M059J (cell line): ENCODE measurements at places on chromosomes 16 and 17.

- DNase-seq = peak; percentile 88
Measured at GRCh38 chr17:49952209-49952911, 16.6 kb upstream of the DLX4 start.

GRCh38 chr16:49140618-49141017 lies 141.0 kb downstream of the CBLN1 start:
- no peak for DNase-seq

DNA sequence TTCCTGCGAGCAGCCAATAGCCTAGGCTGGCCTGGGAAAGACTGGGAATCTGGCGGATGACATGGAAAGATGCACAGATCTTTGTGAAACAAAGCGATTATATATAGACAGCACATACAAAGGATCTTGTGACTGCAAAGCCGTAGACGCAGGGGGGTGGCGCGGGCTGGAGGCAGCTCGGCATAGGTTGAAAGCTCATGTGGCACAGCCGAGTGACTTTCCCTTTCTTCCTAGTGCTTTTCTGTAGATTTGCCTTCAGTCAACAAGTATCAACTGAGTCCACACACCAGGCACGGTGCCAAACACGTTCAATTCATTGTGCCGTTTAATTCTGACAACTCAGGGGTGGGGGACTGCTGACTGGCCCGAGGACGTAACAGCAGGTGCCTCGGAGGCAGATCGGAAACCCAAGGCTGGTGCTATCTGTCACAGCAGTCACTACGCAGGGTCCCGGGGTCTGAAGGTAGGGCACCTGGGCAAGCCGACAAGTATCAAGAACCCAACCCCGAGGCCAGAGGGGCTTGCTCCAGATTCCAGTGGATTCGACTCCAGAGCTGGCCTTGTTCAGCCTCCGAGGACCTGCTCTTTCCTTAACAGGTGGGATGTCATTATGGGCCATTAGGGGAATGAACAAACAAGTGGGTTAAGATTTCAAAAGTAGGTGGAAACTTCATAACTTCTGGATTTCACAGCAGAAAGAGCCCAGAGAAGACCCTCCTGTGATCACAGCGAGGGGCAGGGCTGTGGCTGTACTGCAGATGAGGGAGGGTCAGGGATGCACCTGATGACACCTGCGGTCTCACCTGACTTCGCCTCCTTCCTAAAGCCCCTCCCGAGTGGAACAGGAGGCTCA lies 5.9 kb downstream of the PAM16 start:
- DNase-seq = no peak

DNA sequence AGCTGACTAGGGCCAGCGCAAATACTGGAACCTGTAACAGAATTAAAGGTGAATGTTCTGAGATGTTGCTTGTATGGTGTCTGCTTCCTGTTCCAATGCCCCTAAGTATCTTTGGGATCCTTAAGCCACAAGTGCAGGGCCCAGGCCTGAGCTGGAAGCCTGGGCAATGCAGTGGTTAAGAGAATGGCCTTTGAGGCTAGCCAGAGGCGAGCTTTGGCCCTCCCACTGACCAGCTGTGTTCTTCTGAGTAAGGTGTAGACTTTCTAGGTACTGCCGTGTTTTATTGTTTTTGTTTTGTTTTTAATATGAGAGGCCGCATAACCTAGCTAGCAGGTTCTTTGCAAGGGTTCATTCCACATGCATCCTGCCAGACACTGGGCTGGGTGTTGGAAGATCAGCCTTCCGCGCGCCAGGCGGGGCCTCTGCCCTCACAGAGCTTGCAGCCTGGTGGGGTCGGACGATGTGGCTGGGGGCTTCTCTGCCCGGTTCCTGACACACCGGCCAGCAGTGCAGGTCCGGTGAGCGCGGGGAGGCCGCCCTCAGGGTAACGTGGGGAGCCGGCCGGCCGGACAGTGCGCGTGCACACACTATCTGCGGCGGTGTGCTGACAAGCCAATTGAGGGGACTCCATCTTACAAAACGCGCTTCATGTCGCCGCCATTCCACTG lies 551 bp upstream of the MLX start:
- no peak for DNase-seq

GRCh38 chr16:73233846-73234424 lies 186.0 kb upstream of the ZFHX3 start:
- no peak for DNase-seq

GRCh38 chr17:58970609-58971450 lies 135.8 kb downstream of the TRIM37 start:
- DNase-seq = peak; percentile 51

- no peak for DNase-seq
Measured at GRCh38 chr17:1796800-1797199, 32.9 kb downstream of the SMYD4 start.

- no peak for DNase-seq
Measured at GRCh38 chr17:12021623-12022140, 1.0 kb downstream of the MAP2K4 start.

GRCh38 chr16:74451951-74452758 lies 30.9 kb upstream of the CLEC18B start:
- no peak for DNase-seq

- peak; percentile 77 for DNase-seq
Measured at GRCh38 chr16:29804455-29805231, 1.7 kb upstream of the MAZ start.

DNA sequence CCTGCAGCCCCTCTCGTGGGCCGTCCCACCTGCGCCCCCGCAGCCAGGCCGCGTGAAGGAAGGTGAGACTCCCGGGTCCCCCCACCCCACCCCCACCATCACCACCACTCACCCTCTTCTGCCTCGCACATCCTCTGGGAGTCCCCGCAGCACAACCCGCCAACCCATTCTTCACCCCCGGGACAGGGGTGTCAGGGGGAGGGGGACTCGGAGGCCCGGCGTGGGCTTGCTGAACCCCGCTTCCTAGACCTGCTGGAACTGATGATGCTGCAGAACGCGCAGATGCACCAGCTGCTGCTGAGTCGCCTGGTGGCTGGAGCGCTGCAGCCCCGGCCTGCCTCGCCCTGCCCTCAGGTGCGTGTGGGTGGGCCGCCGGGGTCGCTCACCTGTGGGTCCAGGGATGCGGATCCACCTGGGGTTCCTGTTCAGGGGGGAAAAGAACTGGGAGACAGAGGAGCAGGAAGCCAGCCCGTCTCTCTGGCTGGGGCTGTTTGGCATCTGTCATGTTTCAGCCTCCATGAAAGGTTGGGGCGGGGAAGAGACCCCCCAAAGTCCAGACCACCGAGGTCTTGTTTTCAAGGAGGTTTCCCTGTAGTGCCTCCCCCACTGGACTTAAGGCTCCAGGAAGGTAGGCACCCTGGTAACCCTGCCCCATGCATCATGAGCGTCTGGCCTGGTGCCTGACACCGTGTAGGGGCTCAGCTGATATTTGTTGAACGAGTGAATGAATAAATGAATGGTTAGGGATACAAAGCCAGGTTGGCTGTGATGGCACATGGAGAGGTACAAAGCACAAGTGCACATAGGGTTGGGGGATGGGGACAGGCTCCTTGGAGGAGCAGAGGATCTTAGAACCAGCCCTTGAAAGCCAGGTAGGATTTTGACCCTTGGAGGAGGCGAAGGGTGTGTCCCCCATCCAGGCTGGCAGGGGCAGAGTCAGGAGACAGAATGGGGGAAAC lies 849 bp downstream of the PRR29 start:
- no peak for DNase-seq

GRCh38 chr17:51054748-51055147 lies 65.9 kb downstream of the SPAG9 start:
- no peak for DNase-seq

DNA sequence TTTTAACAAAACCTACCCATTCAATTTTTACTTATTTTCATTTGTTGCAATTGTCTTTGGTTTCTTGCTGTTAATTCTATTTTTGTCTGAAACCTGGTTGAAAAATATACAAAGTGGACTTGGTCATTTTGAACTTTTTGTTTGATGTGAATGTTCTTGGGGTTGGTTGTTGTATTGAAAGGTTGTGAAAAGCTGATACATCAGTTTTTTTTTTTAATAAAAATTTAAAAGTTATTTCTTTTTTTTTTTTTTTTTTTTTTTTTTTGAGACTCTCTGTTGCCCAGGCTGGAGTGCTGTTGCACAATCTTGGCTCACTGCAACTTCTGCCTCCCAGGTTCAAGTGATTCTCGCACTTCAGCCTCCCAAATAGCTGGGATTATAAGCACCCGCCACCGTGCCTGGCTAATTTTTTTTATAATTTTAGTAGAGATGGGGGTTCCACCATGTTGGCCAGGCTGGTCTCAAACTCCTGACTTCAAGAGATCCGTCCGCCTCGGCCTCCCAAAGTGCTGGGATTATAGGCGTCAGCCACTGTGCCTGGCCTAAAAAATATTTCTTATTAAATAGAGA lies 28.9 kb downstream of the WIPF2 start:
- no peak for DNase-seq
